Hippocampal formation (tissue), 2 donors: ENCODE measurements at places on chromosomes 2 and 18.

DNA sequence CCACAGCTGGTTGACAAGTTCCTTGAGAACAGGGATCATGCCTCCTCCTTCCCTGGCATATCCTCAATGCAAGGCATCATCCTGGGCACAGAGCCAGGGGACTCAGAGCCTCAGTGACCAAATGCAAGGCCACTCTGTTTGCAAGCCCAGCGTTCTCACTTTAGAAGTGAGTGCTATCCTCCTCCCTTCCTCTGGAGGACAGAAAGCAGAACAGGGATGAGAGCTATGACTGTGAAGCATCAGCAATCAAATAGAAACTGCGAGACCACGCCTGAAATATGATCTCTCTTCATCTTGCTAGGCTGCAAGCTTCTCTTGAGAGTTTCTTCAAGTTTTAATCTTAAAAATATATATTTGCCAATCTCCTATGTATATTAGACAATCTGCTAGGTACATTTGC, 119.8 kb downstream of the LRATD1 start:
- no peak for DNase-seq

DNA sequence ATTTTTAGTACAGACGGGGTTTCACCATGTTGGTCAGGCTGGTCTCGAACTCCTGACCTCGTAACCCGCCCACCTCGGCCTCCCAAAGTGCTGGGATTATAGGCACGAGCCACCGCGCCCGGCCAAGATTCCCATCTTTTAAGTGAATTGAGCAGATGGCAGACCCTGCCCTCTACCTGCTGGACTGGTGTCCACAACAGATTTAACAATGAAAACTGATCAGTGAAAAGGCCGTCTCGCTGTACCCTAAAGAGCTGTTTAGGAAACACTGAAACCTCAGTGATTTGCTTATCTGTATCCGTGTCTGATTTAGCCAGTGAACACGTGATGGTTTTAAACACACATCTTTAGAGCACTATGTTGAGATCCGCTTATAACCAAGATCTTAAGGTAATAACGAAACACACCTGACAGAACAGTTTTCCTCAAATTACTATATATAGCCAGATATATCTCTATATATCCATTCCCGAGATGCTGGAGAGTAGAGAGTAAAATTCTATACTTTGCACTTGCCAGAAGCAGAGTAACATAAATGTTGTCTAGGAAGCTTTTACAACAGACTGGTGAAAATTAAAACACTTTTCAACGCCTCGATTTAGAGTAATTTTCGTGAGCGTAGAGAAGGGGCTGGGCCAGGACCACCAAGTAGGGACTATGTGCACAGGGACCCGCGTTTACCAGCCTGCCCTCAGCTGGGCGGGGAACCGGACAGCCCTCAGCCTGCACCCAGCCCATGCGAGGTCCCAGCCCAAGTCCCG, 594 bp downstream of the FAM161A start:
- peak; percentile 73 for DNase-seq

DNA sequence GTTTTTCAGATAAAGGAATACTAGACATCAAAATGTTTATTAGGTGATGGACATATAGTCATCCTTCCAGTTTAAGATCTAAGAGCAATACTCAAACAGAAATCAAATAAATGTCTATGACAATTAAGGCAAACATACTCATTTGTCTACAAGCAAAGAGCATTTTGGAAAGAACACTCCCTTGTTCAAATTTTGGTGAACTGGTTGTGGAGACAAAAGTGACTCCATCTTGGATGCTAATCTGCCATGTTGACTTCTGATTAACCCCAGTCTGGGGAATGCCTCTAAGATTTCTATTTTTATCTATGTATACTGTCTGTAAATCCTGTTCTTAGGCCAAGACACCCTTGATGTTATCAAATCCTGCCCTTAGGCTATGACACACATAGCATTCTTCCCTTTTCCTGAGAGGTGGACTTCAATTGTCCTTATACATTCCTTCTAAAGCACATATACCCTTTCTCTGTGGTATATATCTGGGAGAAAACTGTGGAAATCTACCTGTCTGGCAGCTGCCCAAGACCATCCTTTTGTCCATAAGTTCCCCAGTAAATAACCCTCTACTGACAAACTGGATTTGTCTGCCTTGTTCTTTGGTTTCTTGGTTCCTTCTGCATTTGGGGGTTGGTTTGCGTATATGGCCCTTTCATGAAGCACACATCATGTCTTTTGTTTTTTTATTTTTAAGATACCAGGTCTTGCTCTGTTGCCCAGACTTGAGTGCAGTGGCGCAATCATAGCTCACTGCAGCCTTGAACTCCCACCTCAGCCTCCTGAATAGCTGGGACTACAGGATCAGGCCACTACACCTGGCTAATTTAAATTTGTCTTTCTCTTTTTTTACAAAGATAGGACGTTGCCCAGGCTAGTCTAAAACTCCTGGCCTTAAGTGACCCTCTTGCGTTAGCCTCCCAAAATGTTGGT, 12.5 kb upstream of the PLEKHM3 start:
- no peak for DNase-seq

GRCh38 chr18:9334973-9335696, 562 bp downstream of the TWSG1 start:
- DNase-seq, result no peak

DNA sequence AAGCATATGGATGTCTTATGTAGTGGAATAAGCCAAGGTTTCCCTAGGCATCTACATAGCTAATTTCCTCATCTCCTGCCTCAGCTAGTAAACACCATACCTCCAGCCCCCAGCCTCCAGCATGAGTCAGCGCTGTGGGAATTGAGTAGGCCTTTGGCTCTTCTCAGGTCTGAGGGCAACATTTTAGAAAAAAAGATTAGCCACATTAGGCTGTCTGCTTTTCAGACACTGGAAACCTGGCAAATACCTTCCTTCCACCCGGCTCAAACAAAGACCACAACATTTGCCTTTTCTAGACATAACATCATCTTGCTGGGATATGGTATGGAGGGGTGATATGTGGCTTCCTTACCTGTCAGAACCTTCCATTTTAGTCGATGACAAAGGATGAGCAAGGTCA, 6.1 kb upstream of the CCDC195 start:
- no peak for DNase-seq
